M059J (cell line): ENCODE measurements at places on chromosomes 5 and 9. TPM values are rescaled to one million over a fixed set of nuclear protein-coding genes. Genes with fewer than 3 reads are reported as not detected.
A peak's percentile ranks its signal among the peaks of the same experiment; 100 is the strongest.

GRCh38 chr9:110842169-110842568 lies 173.6 kb downstream of the MUSK start:
- peak; percentile 44 for DNase-seq

GRCh38 chr5:57311921-57312735 lies 138.3 kb downstream of the GPBP1 start:
- no peak for DNase-seq

DNA sequence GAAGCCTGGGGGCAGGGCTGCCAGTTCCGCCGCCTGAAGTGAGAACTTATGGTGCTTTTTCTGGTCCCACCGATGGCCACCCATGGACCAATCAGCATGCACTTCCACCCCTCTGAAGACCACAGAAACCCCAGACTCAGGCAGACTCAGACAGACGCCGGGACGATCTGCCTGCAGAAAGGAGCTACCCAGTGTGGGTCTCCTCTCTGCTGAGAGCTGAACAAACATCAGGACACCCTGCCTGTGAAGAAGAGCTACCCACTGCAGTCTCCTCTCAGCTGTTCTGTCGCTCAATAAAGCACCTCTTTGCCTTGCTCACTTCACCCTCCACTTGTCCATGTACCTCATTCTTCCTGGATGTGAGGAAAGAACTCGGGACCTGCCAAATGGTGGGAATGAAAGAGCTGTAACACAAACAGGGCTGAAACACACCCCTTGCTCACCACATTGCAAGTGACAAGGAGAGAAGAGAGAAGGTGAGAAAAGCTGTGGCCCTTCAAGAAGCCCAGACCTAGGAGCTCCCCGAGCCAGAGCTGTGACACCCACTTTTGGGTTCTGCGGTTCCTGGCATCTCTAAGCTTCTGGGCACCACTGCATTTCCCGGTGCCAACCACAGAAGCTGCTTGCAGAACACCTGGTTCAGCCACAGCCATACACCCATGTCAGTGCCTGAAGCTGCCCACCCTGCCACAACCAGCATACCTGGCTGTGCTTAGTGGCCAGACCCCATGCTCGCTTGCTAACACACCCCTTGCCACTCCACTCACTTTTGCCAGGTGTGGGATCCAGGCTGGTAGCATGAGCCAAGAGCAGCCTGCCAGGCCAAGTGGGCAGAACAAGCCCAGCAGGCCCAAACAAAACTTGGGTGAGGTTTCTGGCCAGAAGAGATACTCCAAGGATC lies 114.3 kb upstream of the TSLP start:
- no peak for DNase-seq

DNA sequence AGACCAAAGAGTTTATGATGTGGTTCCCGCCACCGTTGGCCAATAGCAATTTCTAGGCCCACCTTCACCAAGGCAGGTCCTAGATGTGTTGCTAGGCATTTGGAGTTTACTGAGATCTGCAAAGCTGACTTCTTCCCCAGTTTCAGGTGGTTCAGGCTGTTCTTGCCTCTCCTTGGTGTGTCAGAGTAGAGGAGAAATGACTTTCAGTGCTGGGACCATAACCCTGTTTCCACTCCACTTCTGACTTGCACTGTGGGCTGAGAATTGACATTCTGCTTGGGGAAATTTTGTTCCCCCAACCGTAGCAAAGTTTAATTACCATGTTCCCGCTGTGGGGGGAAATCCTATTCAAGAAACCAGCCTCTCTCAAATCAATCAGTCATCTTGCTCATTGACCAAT lies 128.0 kb upstream of the GABRP start:
- no peak for DNase-seq

The MARCOL gene
- total RNA-seq, result not detected in 2 replicates
